ENCODE measurements at places on chromosomes 3 and 15. TPM values are rescaled to one million over a fixed set of nuclear protein-coding genes. Genes with fewer than 3 reads are reported as not detected.
A peak's percentile ranks its signal among the peaks of the same experiment; 100 is the strongest.

Gene CCR3
- not detected for total RNA-seq

Gene ZIC1
- not detected for total RNA-seq

Gene PLD1
- total RNA-seq, result 27.7 TPM

Gene GPR62
- total RNA-seq, result not detected

Gene ATP13A5
- total RNA-seq, result 2.0 TPM

Gene CISH
- 48.8 TPM for total RNA-seq

DNA sequence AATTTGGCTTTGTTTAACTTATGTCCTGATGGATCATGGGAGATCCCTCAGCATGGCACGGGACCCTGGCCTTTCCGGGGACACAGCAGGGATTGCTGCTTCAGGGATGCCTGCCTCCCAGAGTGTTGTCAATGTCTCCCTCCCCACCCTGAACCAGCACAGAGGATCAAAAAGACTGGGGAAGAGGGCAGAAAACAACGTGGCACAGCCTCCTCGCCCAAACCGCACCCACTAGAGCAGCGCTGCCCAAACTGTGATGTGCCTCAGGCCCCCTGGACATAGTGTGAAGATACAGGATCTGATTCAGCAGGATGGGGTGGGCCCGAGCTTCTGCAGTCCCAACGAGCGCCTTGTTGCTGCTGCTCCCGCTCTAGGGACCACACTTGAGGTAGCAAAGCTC lies 34.5 kb downstream of the SLC6A20 start:
- H3K27ac ChIP-seq, result no peak overlapping the region
- H3K4me1 ChIP-seq, result peaks cover 3% of the 10 kb centered on the region
- no peaks in the 10 kb centered on the region for H3K36me3 ChIP-seq
- H3K4me3 ChIP-seq, result no peak overlapping the region
- H3K27me3 ChIP-seq, result peaks cover 3% of the 10 kb centered on the region

DNA sequence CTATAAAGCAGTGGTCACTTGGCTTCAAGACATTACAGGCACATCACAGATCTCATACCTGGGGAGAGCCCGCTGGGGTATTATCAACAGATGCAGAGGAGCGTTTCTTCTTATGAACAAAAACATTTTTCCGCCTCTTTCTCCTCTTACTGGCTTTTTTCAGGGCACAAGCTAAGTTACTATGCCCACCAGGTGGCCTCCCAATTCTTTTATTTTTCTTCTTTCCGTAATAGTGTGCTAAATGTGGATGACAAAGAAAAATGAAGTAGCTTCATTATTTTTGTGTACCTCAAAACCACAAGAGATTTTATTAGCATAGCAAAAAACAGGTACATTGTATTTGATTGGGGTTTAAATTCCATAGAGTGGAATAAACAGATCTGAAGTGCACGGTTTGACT lies 10.1 kb upstream of the STIMATE start:
- H3K27ac ChIP-seq, result no peak overlapping the region
- no peak for DNase-seq
- no peaks in the 10 kb centered on the region for H3K27me3 ChIP-seq
- peaks cover 60% of the 10 kb centered on the region for H3K36me3 ChIP-seq
- no peaks in the 10 kb centered on the region for H3K4me1 ChIP-seq
- no peak overlapping the region for H3K4me3 ChIP-seq

GRCh38 chr3:160090653-160091052 lies 102.0 kb downstream of the IL12A start:
- no peak overlapping the region for H3K27ac ChIP-seq
- H3K27me3 ChIP-seq, result no peaks in the 10 kb centered on the region
- H3K4me3 ChIP-seq, result no peak overlapping the region
- no peaks in the 10 kb centered on the region for H3K36me3 ChIP-seq
- H3K4me1 ChIP-seq, result no peaks in the 10 kb centered on the region

- peaks cover 95% of the 10 kb centered on the region for H3K36me3 ChIP-seq
- no peak for DNase-seq
- no peaks in the 10 kb centered on the region for H3K27me3 ChIP-seq
- no peak overlapping the region for H3K4me3 ChIP-seq
- no peak overlapping the region for H3K27ac ChIP-seq
Measured at GRCh38 chr15:92974183-92974915, 74.2 kb downstream of the CHD2 start.

DNA sequence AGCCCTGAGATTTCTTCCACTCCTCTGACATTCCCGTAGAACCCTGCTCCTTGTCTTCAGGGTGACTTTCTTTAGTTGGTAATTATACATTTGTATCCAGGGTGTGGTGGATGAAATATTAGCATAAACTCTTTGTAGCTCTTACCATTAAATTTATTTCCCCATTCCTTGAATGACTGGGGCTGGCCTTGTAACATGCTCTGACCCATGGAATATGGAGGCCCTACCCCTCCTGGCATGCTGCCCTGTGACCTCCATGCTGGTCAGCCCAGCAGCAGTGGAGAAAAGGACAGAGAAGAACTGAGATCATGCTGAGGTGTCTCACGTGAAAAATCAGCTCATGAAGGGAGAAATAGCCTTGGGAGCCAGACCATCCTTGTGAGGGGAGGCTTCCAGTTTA lies 96.1 kb upstream of the PROK2 start:
- no peaks in the 10 kb centered on the region for H3K4me1 ChIP-seq
- peaks cover 10% of the 10 kb centered on the region for H3K27me3 ChIP-seq
- no peak overlapping the region for H3K27ac ChIP-seq
- no peaks in the 10 kb centered on the region for H3K36me3 ChIP-seq
- DNase-seq, result no peak
- no peak overlapping the region for H3K4me3 ChIP-seq

DNA sequence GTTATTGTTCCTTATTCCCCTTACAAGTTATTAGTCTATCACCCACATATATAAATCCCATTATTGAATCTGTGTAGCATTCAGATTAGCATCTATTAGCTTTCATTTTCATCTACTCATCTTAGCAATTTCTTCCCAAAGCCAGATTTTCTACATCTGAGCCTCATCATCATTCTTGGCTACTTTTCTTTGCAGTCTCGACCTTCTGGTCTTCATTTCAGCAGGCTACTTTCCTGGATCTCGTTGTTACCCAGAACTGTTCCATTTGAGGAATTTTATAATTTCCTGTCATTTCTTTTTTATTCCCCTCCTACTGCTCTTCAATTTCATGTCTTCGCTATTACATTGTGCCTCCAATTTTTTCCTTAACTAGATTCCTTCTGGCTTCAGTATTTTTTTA lies 51.8 kb downstream of the SPRED1 start:
- H3K4me1 ChIP-seq, result peaks cover 20% of the 10 kb centered on the region
- H3K4me3 ChIP-seq, result no peak overlapping the region
- no peaks in the 10 kb centered on the region for H3K27me3 ChIP-seq
- DNase-seq, result no peak
- peaks cover 13% of the 10 kb centered on the region for H3K36me3 ChIP-seq
- no peak overlapping the region for H3K27ac ChIP-seq

DNA sequence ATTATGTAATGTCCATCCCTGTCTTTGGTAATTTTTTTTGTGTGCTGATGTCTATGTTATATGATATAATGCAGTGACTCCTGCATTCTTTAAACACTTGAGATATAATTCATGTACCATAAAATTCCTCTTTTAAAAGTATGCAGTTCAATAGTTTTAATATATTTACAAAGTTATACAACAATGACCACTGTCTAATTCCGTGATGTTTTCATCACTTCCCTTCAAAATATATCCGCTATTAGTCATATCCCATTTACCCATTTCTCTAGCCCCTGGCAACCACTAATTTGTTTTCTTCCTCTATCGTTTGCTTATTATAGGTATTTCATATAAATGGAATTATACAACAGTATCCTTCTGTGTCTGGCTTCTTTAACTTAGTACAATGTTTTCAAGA lies 64.9 kb upstream of the SUCLG2 start:
- H3K27me3 ChIP-seq, result no peaks in the 10 kb centered on the region
- H3K4me3 ChIP-seq, result no peak overlapping the region
- no peaks in the 10 kb centered on the region for H3K4me1 ChIP-seq
- H3K27ac ChIP-seq, result no peak overlapping the region

DNA sequence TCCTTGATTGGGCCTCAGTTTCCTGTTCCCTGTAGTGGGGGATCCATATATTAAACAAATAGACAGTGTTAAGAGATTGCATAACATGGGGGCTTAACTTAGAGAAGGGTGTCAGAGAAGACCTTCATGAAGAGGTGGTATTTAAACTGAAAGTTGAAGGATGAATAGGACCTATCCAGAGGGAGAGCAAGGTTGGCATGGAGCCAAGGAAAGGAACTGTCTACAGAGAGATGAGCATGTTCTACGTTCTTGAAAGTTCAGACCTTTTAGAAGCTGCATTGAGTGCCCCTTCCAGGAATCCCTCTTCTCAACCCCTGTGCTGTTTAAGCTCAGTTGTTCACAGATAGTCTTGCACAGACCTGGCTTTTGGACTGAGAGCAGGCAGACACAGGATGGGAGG lies 2.4 kb downstream of the HTD2 start:
- H3K27ac ChIP-seq, result peak overlapping the region; percentile 16
- no peaks in the 10 kb centered on the region for H3K27me3 ChIP-seq
- DNase-seq, result no peak
- peaks cover 43% of the 10 kb centered on the region for H3K36me3 ChIP-seq

All from lower lobe of right lung (tissue), 2 donors.